Stimulated activated CD8-positive, alpha-beta memory T cell treated with anti-CD3 and anti-CD28 coated beads, Interleukin-2, amount 100 ng/mL, for 1 hour (primary cell): ENCODE measurements at places on chromosomes 6 and 20.

DNA sequence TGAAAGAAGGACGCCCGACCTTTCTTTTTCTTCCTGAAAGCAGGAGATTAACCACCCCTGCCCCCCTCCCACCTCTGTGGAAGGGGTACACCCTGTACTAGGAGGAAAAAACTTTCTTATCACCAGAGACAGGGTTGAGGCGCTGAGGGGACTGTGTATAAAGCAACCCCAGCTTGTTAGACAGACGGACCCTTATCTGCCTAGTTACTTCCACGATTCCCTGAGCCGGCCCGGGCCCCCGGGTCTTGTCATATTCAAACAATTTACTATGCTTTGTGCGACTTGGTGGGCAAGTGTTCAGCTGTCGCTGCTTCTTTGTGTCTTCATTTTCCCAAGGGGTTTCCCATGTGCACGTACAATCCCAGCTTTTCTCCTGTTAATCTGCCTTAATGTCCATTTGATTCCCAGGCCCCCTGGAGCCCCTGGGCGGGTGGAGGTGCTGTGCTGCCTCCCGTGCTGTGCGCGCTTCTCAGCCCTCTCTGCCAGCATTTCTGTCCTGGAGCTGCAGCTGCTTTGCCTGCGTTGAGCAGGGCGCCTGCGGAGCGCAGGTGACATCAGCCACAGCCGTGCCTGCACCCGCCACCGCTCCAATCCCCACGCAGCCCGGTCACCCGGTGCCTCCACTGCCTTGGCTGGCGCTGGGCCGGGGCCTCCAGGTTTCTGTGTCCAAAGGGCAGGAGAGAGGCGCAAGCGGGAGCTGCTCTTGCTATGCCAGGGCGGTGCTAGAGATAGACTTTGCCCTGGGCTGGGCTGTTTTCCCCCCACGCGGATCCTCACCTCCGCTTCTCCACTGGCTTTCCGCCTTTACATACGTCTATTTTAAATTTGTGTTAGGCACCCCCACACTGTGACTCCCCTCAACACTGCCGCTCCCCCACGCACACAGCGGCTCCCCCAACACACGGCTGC lies 96.2 kb downstream of the TTLL2 start:
- DNase-seq, result no peak

- no peak for DNase-seq
These were observed 80.9 kb upstream of the TOX2 start for GRCh38 chr20:43833511-43834395.

DNA sequence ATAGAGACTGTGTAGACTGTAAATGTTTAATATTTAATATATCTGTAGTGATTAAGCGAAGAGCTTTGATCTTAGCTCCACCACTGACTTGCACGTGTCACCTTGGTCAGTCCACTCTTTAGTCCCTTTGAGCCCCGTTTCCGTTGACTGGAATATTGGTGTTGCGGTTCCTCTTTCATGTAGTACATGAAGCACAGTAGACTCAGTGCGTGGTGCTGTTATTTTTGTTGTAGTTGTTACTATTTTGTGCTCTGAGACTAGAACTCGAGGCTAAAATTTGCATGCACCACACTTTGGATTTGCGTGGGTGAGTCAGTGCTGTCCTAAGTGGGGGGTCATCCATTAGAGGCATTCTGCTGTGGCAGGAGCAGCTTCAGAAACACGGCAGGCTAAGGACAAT lies 291.4 kb downstream of the QKI start:
- DNase-seq, result no peak

- no peak for DNase-seq
These were observed 136.5 kb downstream of the BTBD9 start for GRCh38 chr6:38503032-38503773.

DNA sequence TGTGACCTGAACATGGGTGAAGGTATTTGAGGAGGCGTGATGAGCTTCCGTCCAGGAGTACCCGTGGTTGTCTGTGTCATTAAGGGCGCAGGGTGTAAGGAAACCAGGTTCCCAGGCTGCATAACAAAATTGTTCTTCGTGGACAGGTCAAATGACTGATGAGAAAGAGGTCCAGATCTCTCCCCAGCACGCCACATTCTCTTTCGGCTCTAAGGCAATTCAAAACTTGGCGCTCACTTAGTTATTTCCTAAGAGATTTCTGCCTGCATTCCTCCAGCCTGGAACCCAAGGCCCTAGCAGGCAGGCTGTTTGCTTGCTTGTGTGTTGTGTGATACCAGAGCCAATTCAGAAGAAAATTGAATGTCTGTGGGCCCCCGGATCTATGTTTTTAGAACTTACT lies 139.9 kb downstream of the AGPAT4 start:
- no peak for DNase-seq

DNA sequence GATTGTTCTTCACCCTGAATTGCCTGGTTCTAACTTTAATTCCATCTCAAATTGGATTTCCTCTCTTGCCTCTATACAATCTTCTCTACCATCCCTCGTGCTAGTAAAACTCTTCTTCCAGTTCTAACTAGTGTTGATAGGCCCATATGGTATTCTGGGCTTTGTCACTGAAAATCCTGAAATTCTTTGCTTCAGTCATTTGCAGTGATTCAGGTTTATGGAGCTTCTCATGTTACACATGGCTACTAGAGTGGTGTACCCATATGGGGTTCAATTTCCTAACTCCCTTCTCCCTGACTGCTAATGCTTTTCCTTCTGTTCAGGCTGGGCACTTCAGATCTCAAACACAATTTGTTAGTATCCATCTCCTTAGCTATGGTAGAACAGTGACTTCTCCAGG lies 956.6 kb downstream of the KIF16B start:
- DNase-seq, result no peak

GRCh38 chr20:63500902-63501817 lies 2.3 kb upstream of the EEF1A2 start:
- DNase-seq, result no peak

GRCh38 chr20:3842348-3842930 lies 4.2 kb upstream of the MAVS start:
- DNase-seq, result no peak

- DNase-seq, result peak; percentile 56
These were observed 1.1 kb downstream of the CITED2 start for GRCh38 chr6:139373154-139373927.

DNA sequence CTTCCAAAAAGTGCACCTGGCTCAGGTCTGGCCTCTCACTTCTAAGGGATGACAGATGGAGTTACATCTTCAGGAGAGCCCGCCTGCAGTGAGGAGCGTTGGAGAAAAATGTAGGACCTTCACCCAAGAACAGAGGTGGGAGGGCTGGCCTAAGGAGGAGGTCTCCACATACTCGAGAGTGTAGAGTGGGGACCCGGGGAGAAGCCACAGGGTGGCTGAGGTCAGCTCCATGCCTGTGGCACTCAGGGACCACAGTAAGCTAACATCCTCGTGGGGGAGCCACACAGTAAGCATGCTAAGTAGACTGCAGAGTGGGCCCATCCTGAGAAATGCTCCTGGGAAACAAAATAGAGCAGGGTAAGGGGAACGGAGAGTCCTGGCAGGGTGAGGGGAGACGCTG lies 24.0 kb downstream of the AAR2 start:
- no peak for DNase-seq

- no peak for DNase-seq
These were observed 32.5 kb upstream of the MAS1L start for GRCh38 chr6:29520232-29520631.

DNA sequence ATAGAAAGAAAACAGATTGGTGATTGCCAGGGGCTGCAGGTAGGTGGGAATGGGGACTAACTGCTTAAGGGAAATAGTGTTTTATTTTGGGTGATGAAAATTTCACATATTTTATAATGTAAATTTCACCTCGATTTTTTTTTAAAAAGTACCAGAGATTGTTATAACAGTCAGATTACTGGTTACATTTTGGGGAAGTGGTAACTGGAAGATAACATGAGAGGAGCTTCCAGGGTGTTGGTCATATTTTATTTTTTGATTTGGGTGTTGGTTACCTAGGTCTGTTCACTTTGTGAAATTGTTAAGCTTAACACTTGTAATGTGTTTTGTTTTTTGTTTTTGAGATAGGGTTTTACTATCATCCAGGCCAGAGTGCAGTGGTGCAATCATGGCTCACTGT lies 17.2 kb upstream of the CRIP3 start:
- DNase-seq, result no peak
